ENCODE measurements at places on chromosomes 7 and 10.
A peak's percentile ranks its signal among the peaks of the same experiment; 100 is the strongest.

DNA sequence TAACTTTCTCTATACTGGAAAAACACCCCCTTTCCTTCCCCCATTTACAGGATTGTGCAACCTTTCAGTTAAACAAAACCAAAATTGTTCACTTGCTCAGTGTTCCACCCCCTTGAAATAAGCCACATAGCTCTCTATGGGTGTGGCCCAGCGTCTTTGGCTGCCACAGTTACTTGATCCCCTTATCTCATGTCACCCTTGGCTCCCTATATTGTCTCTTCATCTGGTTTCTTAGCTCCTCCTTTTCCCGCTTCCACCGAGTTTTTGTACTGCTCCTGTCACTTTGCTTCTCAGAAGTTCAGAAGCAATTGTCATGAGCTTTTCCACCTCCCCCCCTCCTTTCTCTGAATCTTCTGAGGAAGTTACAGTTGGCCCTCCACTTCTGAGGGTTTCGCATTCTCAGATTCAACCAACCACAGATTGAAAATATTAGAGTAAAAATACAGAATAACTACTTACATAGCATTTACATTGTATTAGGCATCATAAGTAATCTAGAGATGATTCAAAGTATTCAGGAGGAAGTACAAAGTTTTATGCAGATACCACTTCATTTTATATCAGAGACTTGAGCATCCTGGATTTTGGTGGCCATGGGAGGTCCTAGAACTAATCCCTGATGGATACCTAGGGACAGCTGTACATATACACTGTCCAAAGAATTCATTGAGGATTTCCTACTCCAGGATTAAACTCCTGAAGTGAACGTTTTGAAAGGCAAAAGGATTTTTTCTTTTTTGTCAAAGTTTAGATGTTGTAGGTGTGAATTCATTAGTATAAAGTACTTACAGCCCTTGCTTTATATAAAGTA lies 60.4 kb downstream of the ADD3 start:
- no peak for DNase-seq

DNA sequence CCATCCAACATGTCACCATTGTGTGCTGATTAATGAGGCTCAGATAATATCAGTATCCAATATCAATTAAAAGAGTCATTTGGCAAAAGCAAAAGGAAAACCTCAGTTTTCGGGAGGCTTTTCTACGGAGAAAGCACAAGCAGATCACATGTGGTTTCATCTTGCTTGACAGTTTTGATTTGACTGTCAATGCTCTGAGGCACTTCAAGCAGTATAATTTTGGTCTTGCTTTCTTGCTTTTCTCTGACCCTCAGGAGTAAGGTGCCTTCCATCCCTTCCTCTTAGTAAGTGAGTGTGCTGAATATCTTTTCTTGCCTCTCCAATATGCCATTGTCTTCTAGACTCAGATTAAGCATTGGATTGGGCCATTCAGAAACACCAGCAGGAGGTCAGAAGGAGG lies 115.5 kb upstream of the CALCR start:
- DNase-seq, result no peak

GRCh38 chr7:53609185-53609584 lies 573.8 kb downstream of the POM121L12 start:
- no peak for DNase-seq

DNA sequence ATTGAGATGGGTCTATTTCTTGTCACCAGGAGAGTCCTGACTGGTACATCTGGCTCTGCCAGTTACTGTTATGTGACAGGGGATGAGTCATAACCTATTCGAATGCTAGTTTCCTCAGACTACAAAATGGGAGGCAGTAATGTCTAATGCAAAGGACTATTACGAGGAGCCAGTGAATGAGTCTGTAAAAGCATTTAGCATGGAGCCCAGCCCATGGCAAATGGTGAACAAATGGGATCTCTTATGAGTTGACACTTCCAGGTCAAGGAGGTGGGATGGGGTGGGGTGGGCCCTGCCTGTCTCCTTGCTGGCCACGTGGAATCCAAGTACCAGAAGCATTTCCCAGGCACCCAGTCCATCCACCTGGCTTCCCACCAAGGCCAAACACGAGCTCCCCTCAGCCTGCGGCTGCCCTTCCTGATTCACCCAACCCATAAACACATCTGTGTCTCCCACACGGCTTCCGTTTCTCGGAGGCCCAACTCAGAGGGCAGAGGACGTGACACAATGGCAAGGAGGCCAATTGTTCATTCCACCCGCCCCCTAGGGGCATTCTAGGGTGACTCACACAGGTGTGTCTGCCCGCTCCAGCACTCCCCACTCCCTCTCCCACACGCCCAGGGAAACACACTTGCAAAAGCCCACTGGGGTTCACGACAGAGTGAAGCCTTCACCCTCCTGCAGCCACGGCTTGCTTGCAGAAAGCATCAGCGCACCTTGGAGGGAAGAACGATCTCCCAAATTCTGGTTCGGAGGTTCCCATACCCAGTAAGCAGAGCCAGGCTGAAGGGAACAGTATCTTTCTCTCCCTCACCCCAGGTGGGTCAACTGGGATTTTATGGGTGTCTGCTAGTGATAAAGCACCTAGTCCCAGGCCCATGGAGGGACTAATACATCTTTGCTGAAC lies 109.8 kb downstream of the SH3PXD2A start:
- DNase-seq, result peak; percentile 52

GRCh38 chr10:8312781-8313180 lies 258.3 kb downstream of the GATA3 start:
- DNase-seq, result no peak

DNA sequence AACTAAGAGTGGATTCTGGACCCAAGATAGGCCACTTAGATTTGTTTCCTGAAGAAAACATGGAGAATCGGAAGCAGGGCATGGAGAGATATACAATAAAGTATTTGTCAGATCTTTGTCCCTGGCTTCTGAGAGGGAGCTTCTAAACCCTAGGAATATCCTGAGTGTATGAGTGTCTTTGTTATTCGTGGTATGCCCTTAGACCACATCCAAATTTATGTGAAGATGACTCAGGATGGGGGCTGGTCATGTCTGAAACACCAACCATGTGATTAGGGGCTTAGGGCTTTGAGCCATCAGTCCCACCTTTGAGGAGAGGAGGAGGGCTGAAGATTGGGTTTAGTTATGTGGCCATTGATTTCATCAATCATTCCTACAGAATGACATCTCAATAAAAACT lies 69.7 kb upstream of the PLPP4 start:
- no peak for DNase-seq

DNA sequence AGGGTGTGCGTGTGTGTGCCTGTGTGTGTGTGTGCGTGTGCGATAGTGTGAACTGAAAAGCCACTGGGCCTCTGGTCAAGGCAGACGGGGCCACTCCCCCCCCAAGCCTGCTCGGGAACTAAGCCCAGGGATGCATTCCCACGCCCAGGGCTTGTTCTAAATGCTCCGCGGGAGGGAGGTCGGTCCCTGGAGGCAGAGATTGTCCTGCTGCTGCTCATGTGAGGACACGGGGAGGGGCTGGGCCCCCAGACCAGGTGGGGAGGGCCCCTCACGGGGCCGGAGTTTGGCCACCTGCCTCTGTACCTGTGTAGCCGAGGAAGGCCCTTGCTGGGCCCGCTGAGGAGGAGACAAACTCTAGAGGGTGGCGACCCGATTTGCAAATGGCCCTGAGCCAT lies 93.9 kb downstream of the PDGFA start:
- DNase-seq, result no peak

DNA sequence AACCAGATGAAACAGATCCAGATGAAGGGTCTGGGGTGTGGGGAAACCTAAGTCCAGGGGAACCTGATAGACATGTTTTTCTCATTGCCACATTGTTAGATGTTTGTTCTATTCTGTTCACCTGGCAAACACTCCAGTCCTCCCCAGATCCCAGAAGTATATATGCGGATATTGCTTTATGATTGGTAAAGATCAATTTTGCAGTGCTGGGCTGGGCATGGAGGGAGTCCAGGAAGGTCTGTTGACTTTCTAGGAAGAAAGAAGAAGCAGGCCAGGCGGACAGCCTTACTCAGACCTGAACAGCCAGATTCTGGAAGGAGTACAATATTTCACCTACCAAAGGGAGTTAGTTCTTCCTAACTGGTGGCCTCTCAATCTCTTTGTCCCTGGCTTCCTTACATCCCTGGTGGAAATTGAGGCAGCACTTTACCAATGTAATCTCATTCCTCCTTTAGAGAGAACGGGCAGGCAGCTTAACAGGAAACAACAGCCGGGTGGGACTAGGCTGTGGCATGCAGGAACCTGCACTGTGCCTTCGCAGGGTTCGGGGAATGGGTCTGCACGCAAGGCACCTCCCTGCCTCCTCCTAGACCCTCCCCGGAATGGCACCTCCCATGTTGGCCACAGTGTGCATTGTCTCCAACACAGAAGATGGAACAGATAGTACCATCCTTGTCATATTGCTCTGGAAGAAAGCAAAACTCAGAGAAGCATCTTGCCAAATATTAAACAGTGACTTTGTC lies 930 bp downstream of the GIMAP6 start:
- peak; percentile 27 for DNase-seq

DNA sequence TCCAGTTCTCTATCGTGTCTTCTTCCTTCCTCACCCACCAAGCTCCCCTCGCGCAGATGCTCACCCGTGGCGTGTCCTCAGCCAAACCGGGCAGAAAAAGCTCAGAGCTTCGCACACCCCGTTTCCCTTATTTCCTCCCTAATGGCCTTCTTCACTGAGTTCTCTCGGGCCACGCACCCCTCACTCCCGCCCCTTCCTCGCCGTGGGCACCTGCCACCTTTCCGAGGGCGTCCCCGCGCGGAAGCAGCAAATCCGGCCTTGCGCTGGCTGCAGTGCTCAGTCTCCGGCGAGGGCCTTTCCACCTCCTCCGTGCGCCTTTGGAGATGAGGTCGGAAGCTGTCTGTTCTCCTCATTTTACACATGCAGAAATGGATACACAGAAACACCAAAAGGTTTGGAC lies 12.4 kb upstream of the CALML3 start:
- DNase-seq, result no peak

DNA sequence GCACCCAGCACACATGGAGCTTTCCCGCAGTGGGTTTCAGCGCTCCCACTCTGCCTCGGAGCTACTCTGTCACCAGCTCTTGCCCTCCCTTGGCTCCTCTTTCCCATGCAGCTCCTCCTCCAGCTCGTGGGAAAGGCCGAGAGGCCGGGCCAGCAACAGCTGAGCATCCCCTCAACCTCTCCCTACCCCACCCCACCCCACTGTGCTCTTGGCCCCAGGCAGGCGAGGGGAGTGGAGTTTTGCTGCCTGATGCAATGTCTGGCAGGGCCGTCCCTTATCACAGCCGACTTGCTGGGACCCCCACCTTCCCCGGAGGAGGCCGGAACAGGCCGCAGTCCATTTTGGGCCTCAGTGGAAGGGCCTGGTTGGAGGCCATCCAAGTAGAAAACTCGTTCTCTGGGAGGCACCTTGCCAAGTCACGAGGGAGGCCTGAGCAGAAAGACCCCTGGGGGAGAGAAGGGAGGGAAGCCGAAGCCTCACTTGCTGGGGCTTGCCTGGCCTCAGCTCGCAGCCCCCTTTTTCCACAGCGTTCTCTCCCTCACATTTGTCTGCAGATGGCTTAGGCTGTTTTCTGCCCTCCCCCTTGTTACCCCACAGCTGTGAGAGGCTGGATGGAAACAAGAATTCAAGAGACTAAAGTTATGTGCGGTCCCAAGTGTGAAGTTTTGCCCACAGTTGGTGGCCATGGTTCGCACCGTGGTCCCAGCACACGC lies 35.3 kb downstream of the CHST3 start:
- no peak for DNase-seq

GRCh38 chr10:50605269-50605950 lies 18.3 kb downstream of the SGMS1 start:
- DNase-seq, result no peak

DNA sequence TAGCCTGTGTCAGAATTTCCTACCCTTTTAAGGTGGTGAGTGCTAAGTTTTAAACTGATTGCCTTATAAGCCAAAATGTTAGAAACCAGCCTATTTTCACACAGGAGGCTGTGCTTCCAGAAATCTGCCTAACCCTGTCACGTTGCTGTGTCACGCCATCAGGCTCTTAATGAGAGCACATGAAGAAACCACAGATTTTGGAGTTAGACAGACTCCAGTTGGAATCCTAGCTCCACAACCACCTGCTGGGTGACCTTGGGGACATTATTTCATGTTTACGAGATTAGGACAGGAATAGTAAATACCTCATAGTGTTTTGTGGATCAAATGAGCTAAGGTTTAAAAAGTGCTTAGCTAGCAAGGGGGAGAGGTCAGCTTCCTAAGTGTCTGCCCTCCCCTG lies 321.8 kb downstream of the DPP6 start:
- no peak for DNase-seq

DNA sequence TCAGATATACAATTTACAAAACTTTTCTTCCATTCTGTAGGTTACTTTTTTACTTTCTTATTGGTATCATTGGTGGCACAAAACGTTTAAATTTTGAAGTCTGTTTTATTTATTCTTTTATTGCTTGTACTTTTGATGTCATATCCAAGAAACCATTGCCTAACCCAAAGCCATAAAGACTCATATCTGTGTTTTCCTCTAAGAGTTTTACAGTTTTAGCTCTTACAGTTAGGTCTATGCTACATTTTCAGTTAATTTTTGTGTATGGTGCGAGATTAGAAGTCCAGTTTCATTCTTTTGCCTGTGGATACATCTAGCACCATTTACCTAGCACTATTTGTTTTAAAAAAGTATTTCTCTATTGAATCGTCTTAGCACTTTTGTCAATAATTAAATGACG lies 53.7 kb downstream of the BLNK start:
- no peak for DNase-seq

- DNase-seq, result peak; percentile 33
These were observed 3.2 kb downstream of the SFMBT2 start for GRCh38 chr10:7407368-7408290.

- no peak for DNase-seq
These were observed 236.1 kb downstream of the ELMO1 start for GRCh38 chr7:37212556-37212955.

DNA sequence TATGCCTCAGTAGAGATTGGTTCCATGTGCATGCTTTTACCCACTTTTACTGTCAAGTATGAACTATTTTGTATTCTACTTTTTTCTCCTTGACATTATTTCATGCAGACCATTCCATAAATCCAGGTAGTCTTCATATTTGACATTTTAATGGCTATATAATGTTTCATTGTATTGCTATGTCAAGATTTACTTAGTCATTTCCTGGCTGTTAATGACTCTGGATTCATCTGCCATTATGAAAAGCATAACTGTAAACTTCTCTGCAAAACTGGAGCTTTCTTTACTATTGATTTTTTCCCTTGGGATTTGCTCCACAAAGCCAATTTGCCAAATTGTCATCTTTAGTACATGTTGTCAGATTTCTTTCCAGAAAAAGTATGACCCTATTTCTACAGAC lies 6.8 kb upstream of the MSRB2 start:
- no peak for DNase-seq

- DNase-seq, result no peak
These were observed 170.3 kb upstream of the FAM171A1 start for GRCh38 chr10:15541376-15541775.

GRCh38 chr7:50300336-50300735 lies 4.2 kb upstream of the IKZF1 start:
- DNase-seq, result no peak

GRCh38 chr10:1208366-1209311 lies 152.5 kb downstream of the WDR37 start:
- DNase-seq, result no peak

GRCh38 chr7:127949769-127950222 lies 81.4 kb downstream of the LRRC4 start:
- no peak for DNase-seq
